ENCODE measurements at places on chromosomes 12 and 14. TPM values are rescaled to one million over a fixed set of nuclear protein-coding genes. Genes with fewer than 3 reads are reported as not detected.

RAB3IP gene
- 19.4 TPM for total RNA-seq

DNA sequence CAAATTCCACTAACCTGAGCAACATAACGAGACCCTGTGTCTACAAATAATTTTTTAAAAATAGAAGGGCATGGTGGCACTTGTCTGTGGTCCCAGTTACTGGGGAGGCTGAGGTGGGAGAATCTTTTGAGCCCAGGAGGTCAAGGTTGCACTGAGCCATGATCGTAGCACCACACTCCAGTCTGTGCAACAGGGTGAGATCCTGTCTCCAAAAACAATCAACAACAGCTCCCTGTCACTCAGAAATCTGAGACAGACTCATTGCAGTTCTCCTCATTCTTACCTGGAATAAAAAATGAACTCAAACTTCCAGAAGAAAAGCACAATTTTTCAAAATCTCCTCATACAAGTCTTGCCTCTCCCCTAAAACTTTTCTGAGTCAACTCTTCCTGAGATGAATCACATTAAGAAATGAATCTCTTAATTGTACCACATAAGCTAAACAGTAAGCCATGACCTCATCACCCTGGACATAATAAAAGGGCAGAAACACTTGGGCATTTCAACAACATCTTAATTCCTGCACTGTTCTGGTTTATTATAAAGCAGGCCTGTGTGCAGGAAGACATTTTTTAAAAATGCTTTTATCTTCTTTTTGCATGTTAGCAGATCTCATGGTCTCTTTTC, 214.3 kb upstream of the CDKN3 start:
- DNase-seq, result no peak

DNA sequence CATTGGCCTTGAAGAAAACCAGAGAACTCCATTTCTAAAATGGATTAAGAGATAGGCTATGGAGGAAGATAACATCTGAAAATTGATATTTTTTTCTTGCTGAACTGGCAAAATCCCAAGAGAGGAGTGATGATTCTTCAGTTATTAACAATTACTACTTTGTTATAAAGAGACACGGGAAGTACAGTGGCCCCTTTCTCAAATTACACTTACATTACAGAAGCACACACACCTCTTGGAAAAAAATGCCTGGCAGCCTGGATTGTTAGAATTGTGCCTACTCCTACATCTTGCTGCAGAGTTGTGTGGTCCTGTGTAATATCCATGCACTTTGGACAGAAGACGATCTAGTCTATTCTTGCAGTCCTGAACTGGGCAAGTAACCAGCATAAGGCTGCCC, 71.7 kb downstream of the TGFB3 start:
- no peak for DNase-seq

DNA sequence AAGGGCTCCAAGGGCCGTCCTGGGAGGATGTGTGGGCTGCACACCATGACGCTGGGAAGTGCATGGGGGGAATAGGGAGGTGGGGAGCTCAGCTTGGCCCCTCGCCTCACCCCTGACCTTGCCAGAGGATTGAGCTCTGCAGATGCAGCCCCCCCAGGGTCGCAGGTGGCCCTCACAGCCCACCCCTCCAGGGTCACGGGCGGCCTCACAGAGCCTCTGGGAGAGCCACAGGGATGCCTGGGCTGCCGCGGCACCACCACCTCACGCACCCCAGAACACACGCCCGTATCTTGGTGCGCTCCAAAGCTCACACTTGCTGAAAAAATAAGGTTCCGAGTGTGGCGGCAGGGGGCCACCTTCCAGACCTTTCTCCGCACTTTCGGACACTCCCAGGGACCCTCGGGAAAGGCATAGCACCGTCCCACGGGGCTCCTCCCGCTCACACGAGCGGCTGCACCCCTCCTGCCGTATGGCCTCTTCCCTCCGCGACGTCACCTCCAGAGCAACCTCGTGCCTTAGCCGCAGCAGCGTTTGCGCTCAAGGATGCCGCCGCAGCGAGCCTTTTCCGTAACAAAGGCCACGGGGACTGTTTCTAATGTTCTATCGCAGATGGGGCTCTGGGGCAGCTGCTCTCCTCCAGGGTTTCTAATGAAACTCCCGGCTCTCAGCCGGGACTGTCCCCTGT, 9.9 kb upstream of the FBRSL1 start:
- DNase-seq, result no peak

- DNase-seq, result no peak
Measured at GRCh38 chr12:5521456-5522325, 89.8 kb downstream of the NTF3 start.

GRCh38 chr14:43983721-43984120, 523.4 kb downstream of the FSCB start:
- DNase-seq, result no peak

- DNase-seq, result peak; percentile 72
Measured at GRCh38 chr12:53190108-53190729, 9.5 kb upstream of the CSAD start.

DNA sequence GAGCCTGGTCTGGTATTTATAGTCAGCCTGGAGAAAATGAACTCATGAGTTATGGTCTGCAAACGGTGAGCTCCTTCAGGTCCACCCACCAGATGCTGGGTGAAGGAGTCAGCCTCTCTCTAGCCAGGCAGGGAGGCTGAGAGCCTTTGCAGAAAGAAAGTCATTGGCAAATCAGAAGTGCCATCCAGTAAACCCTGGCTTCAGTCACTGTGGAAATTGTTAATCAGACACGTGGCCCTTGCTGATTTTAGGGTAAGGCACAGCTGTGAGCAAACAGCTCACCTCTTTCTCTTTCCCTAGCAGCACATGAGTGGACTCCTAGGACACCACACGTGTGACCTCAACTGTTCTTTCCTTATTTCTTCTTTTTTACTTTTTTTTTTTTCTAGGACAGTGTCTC, 44.9 kb downstream of the CHST11 start:
- no peak for DNase-seq

- no peak for DNase-seq
Measured at GRCh38 chr12:59115995-59116394, 195.7 kb upstream of the LRIG3 start.

DNA sequence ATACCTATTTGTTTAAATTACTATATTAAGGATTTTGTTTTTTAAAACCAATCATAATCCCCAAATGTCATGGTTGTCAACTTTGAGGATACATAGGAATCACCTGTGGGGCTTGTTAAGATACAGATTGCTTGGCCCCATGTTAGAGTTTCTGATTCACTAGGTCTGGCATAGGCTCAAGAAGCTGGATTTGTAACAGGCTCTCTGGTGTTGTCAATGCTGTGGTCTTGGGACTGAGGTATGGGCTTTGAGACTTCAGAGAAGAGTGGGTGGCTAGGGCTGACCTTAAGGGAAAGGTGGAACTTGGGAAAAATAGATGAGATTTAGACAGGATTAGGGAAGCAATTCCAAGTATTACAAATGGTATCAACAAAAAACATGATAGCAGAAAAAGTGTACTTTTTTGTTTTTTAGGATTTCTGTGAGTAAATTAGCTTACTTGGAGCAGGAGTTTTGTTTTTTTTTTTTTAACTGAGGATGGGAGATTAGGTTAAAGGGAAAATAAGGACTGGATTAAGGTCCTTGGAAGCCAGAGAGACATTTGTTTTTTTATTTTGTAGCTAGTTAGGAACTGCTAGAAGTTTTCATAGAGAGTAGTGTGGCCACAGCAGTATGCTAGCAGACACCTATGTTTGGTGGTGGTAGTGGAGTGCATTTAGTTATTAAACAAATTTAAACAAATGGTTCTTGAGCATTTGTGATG, 88.6 kb downstream of the RAD51B start:
- no peak for DNase-seq

All from pancreas (tissue), 10 donors.